Stimulated activated CD4-positive, alpha-beta T cell treated with anti-CD3 and anti-CD28 coated beads, Interleukin-1b, Interleukin-23, amount 100 ng/mL, for 1 hour (primary cell): ENCODE measurements at places on chromosomes 2 and 18.

DNA sequence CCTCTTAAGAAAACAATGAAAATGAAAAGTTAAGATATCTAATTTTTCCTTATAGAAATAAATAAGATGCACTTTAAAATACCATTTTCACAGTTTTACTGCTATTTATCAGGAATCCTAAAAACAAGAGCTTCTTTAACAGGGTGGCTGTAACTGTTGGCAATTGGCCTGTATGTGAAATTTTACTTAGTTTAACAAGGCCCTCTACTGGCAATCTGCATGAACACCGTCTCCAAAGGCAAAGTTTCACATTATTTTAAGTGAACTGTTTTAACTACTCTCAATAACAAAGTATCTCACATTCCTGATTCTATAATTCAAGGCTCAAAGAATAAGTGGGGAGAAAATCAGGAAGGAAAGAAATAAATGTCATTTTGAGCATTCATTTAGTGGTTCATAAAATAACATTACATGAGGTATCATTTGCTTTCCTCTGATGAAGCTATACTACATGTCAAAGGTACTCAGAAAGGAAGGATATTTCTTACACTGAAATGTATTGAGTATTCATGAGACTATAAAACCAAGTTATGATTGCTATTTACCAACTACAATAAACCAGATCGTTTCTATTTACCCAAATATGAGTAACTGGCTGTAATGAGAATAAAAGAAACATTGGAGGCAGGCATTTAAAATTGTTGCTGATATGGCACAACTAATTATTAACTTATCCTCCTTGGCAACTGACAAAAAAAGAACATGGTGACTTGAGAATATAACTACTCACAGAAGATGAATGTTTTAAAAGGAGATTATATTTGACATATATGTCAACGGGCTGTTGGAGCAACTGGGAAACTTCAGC is 7.0 kb downstream of the NCKAP5 start:
- DNase-seq, result no peak

DNA sequence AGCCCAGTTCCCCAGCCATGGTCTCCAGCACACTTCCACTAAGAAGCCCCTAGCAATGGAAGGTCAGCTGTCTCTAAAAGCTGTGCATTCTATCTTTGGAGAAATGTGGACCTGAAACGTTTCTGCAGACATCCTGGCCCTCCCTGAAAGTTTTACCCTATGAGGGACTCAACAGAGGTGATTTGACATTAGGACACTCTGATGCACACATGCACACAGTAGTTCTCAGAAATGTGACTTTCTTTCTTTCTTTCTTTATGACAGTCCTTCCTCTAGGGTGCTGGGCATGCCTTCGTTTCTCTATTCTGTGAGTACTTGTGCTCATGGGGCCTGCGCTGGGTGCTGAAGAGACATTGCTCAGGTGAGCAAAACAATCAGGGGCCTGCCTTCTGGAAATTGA is 857.3 kb downstream of the RNF144A start:
- DNase-seq, result no peak

DNA sequence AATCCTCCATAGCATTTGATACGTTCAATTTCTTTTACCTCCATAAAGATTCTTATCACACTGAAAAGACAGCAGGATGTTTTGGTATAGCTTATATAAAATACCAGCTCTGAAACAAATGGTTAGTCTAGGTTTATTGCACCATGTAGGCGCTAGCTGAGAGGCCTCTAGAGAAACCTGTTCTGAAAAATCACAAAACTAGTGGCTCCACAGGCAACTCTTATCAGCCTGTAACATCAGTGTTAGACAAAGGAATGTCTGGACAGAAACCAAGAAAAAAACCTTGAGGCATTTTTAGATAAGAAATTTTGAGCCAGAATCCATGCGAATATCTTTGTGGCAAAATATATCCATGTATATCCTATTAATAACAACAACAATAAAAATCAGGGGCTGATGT is 440.4 kb upstream of the MAP2 start:
- no peak for DNase-seq

GRCh38 chr18:179499-179898 is 21.1 kb downstream of the USP14 start:
- DNase-seq, result no peak

DNA sequence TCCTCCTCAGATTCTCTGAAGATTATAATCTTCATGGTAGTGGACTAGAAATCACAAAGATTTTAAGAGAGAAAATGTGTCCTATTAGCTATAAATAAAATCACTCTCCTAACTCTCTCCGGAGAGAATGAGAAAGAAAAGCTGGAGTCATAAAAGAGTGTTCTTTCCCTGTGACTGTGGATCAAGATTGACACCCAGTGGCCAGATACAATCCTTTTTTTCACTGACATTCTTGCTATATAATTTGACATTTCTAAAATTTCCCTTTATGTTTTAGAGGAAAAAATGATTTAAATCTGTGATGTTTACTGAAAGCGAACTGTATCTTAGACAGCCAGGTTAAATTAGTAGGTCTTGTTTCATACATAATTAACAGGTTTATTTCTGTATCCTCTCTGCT is 35.4 kb upstream of the LRP2 start:
- no peak for DNase-seq

DNA sequence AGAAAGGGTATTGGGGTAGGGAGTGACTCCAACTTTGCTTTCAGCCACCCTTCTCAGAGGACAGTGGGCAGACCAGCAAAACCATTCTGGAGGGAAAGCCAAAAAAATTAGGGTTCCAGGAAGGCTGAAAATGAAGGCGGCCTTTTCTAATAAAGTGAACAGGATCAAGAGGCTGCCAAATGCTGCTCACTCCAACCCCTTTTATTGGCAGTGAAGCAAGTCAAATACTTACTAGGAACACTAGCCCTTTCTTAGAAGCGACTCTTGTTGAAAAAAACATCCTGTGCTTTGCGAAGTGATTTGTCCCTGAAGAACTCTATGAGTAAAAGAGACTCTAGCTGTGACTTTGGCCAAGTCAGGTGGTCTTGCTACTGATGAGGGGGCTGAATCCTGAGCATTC is 83.6 kb upstream of the CYP1B1 start:
- no peak for DNase-seq

DNA sequence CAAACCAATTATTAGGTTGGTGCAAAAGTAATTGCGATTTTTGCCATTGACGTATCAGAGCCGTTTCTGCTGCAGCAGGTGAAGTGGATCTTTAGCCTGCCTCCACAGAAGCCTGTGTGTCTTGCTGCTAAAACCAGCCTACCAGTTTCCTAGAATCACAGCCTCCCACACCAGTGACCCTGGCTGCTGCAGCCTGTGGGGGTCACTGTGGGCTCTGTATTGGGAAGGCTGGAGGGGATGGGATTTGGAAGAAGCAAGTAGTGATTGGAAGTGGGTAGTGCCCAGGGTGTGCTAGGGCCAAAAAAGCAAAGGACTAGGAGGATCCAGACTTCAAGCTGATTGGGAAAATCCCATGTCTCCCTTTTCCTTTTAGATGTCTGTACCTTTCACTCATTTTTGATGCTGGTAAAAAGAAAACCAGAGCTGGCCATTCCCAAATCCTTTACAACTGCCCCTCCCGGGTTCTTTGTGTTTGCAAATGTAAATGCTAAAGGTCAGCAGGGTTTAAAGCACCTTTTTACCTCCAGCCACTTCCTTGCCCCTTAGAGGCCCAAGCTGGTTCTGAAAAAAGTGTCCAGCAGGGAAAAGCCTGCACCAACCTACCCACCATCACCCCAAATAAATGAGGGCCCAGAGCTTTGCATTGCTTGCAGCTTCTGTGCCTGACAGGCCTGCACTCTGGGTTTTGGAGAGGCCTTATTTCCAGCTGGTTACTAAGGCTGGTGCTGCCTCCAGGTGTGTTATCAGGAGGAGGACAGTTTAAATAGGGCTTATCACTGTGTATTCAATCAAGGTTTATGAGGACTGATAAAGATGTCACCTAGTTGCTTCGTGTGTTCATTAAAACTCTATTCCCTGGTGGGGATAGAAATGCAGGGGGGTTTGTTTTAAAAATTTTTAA is 172.0 kb downstream of the MIB1 start:
- no peak for DNase-seq

- DNase-seq, result no peak
Measured at GRCh38 chr2:173370198-173370597, 15.5 kb downstream of the CDCA7 start.

GRCh38 chr2:148020111-148021058 is at the start of gene ORC4:
Gene ORC4, minus strand, starts transcription at chr2:148020737. Its CDS starts 44,779 bp downstream, at chr2:147975958.
- peak; percentile 87 for DNase-seq

DNA sequence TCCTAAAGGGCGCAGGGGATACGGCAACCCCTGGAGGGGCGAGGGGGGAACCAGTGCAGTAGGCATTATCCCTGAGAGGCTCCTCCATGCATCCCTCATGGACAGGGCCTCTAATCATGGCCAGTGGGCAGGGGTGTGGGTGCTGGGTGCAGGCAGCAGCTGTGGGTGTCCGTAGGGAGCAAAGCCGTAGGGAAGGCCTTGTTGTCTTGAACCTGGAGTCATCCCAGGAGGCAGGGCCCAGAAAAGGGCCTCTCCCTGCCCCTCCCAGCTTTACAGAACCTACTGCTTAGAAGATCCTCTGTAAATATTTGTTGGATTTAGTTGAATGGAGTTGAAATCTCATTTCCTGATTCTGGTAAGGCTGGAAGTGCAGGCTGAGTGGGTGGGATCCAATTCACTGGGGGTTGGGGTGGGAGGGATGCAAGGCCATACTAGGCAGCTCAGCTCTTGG is 207.0 kb upstream of the HAAO start:
- no peak for DNase-seq

DNA sequence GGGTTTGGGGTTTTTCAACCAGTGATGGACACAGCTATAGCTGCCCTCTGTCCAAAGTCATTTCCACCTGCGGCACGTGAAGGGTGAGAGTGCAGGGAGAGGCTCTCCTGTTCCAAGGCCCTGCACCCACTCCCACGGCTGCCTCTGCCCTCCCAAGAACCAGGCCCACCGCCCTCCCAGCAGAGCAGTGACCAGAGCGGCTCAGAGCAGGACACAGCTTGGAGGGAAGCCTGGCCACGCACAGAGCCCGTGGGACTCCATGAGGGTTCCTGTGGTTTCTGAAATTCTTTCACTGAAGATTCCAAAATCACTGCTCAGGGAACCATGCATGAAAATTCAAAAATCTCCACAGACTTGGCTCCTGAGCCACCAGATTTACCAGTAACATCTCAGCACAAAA is 67.3 kb upstream of the SALL3 start:
- no peak for DNase-seq

GRCh38 chr18:3799515-3799914 is 349.5 kb downstream of the TGIF1 start:
- no peak for DNase-seq

- no peak for DNase-seq
Measured at GRCh38 chr2:96530474-96531357, 5.8 kb upstream of the ARID5A start.

- no peak for DNase-seq
Measured at GRCh38 chr2:241780939-241781569, 4.4 kb downstream of the GAL3ST2 start.

DNA sequence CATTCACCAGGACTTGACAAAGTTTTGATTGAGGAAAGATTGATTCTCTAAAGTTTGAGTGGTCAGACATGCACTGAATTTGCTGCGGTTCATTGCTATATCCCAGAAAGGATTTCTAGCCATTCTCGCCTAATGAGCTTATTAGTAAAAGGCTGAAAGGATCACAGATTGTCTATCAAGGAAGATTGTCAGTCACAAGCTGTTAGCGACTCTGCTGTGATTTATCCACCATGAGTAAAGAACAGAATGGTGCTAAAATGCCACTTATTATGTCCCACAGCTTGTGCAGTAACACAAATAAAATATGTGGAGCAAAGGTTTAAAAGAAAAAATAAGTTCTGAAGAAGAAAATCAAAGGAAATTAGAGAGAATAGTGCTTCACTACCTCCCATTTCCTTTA is 701.2 kb upstream of the CDH7 start:
- no peak for DNase-seq

DNA sequence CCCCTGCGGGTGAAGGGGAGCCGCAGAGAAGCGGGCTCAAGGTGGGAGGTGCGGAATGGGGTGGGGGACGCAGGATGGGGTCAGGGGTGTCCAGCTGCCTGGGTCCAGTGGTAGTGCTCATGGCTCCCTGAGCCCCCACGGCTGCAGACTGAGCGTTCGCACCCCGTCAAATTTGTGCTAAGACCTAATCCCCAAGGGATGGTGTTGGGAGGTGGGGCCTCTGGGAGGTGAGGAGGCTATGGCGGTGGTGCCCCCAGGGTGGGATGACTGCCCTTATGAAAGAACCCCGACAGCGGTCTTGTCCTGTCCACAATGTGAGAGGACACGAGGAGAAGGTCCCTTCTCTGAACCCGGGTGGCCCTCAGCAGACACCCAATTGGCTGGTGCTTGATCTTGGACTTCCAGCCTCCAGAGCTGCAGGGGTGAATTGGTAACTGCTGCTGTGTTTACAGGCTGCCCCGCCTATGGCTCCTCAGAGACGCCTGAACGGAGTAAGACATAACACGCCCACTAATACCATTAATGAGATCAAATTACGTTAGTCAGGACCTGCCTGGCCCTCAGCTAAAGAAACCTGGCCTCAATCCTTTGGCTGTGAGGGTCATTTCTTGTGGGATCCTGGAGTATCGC is 42.6 kb downstream of the PXDN start:
- DNase-seq, result no peak

GRCh38 chr2:95026471-95027368 is 1.2 kb downstream of the MAL start:
- no peak for DNase-seq

DNA sequence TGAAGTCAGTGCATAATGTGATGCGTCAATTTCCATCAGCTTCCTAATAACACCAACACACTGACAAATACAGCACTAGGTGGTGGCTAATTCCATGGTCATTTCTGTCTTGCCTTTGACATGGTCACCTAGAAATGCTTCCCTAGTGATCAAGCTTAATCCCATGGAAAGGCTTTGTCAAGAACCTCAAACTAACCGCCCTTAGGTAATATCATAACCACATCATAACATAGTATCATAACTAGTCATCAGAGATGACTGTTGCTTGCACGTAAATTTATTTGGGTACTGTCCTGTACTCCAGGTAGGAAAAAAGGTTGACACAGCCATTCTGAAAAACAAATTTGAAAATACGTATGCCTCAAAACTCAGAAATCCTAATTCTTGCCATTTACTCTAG is 471.8 kb downstream of the IRS1 start:
- DNase-seq, result no peak

DNA sequence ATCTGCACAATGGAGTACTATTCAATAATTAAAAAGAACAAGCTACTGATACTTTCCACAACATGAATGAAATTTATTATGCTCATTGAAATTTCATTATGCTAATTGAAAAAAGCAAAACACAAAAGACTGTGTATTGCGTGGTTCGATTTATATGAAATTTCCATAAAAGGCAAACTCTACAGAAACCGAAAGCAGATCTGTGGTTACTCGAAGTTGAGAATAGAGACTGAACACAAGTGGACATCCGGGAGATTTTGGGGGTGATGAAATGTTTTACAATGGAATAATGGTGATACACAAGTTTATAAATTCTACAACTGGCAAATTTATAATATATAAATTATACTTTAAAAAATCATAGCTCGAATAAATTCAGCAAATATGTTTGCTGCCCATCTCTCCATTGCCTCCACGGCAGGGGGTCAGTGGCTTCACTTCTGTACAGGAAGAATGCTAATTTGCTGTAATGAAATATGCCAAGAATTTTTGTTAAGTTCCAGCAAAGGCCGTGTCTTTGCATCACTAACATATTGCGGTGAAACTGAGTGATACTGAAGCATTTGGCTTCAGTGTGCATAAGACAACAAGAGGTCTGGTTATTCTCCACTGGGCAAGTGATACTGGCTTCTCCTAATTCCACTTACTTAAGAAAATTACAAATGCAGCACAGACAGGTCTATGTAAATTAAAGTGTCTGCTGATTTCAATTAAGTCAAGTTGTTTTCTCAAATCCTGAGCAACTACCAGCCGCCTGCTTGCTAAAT is 96.7 kb downstream of the TMEM163 start:
- DNase-seq, result no peak

GRCh38 chr2:55014962-55015939 is 35.0 kb downstream of the RTN4 start:
- no peak for DNase-seq
